ENCODE measurements at places on chromosomes 13 and 19. TPM values are rescaled to one million over a fixed set of nuclear protein-coding genes. Genes with fewer than 3 reads are reported as not detected.

The KLK15 gene
- polyA plus RNA-seq, result not detected

The GPR183 gene
- 5.0 TPM for polyA plus RNA-seq

The IZUMO2 gene
- polyA plus RNA-seq, result 0.16 TPM

The EDDM13 gene
- 0.92 TPM for polyA plus RNA-seq

The ZNF99 gene
- polyA plus RNA-seq, result 0.89 TPM

The NCAN gene
- not detected for polyA plus RNA-seq

The PRODH2 gene
- 52.3 TPM for polyA plus RNA-seq

The CLEC4G gene
- not detected for polyA plus RNA-seq

The RHPN2 gene
- 22.3 TPM for polyA plus RNA-seq

The IL11 gene
- polyA plus RNA-seq, result 1.5 TPM

The OLFM2 gene
- 22.5 TPM for polyA plus RNA-seq

The GSX1 gene
- polyA plus RNA-seq, result not detected

The KLK4 gene
- not detected for polyA plus RNA-seq

The N4BP2L1 gene
- polyA plus RNA-seq, result 25.1 TPM

- DNase-seq, result no peak
These were observed 10.3 kb downstream of the ZNF480 start for GRCh38 chr19:52307275-52307674.

GRCh38 chr13:47463726-47464125, 537.3 kb downstream of the SUCLA2 start:
- DNase-seq, result no peak

DNA sequence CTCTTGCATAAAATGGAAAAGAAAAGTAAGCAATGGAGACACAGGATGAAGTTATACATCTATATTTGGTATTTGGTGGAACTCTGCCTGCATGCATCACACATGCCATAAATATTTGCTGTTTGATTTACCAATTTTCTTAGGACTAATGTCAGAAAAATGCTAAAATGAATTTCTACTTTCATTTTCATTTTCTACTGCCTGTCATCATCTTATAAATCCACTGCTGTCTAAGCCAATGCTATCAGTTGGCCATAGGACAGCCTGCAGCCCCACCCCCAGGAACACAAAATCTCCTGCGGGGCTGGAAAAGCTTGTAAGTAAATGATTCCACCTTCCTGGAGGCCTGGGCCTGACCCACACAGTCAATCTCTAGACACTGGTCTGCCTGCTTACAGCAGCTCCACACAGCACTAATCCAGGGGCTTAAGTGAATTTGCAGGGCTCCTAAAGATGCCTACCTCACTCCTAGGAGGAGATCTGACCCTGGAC, 122.0 kb downstream of the ENOX1 start:
- DNase-seq, result no peak

DNA sequence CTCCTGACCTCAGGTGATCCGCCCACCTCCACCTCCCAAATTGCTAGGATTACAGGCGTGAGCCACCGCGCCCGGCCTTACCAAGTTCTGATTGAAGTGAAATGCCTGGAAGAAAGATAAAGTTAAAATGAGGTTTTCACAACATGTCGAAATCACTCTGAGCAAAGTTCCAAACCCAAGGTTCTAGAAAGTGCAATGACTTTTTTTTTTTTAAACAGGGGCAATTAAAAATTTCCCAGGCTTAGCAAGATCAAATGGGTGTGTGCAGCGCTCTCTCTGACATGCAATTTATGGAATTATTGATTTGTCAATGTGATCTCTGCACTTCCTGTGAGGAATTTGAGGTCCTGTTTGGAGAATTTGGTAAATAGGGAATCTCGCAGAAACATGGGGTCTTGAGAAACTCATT, 12.8 kb upstream of the MAP2K2 start:
- DNase-seq, result no peak

DNA sequence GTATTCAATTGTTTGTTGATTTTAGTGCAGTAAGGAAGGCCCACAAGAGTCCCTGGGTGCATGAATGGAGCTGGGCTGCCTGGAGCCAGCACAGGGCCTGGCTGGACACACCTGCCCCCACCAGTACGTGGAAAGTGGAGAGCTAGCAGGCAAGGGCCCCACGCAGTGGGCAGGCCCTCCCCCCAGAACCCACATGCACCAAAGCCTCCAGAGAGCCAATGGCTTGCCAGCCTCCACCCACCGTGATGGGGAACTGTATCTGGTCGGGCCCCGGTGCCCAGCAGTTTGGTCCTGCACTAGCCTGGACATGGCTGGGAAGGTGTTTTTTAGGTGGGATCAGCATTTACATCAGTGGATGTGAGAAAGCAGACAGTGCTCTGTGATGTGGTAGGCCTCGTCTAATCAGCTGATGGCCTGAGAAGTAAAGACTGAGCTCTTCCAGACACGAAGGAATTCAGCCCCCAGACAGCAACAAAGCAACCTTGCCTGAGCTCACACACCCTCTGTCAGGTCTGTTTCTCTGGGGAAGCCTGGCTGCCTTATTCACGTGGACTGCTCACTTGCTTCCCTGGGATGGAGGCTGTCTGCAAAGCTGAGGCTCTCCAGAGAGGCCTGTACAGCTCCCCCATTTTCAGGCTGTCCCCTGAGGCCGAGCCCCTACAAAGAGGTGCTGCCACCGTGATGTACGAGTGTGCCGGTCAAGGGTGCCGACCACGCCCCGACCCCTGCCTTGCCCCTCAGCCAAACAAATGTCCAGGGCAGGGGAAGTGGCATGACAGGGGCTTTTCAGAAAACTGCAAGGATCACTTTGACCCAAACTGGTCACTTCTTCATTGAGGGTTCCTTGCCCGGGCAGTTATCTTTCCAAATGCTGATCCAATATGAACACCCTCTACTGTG, 27.5 kb downstream of the RAB20 start:
- no peak for DNase-seq

- DNase-seq, result no peak
These were observed 24.2 kb downstream of the RANBP3 start for GRCh38 chr19:5953680-5954213.

- no peak for DNase-seq
These were observed 44.7 kb downstream of the VAV1 start for GRCh38 chr19:6817179-6817578.

GRCh38 chr13:105290596-105290995, 1244.9 kb downstream of the EFNB2 start:
- DNase-seq, result no peak

DNA sequence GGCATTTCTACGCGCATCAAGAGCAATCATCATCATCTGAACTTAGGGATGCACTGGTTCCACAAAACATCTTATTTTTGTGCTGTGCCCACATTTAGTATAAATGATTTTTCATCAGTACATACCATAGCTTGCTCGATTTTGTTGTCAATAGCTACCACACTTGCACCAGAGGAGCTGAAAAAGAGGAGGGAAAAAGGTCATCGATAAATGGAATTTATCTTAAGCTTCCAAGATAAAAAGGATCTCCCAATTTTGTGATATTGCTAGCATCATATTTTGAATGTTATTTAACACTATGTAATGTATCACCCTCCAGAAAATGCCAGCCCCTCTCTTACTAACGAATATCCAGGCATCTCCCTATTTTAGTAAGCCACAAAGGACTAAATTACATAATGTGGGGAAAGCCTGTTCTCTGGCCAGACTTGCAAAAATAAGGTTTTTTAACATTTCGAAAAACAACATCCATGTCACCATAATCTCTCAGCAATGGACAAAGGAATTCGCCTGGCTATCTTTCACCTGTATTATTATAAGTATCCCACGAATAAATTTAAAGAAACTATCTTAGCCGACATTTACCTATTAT, 62.4 kb downstream of the SERP2 start:
- no peak for DNase-seq

- no peak for DNase-seq
These were observed 111.3 kb upstream of the PCDH9 start for GRCh38 chr13:67341406-67341805.

DNA sequence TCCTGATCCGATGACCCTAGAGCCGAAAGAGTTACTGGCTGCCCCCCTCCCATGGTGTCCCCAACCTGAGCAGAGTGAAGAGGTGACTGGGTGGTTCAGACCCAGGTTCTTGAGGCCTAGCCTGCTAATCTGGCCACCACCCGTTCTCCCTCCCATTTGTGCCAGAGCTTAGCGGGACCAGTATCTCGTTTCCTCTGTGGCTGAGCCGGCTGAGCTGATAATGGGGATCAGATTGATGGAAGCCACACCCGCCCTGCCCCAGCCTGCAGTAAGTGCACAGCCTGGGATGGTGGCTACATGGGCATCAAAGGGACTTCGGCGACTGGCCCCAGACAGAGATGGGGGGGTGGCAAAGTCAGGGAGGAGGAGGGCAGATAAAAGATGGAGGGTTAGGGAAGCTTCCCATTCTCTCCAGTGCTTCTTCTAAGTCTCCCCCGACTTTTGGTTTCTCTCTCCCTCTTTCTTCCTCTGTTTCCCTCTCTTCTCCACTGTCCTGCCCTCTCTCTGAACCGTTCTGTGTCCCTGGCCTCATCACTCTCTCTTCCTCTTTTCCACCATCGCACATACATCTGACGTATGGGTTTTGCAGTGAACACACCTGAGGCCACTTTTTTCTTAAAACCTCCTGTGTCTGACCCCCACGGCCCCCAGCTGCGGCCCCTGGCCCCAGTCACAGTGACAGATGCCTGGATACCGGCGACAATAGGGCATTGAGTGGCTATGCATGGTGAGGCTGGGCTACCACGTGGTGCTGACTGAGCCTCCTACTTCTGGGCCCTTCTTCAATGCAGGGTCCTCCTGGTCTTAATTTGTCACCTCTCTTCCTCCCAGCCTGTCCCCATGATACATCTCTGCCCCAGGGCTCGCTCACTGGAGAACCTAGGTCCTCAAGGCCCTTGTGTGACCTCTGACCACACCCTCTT, 2.4 kb downstream of the ELAVL3 start:
- no peak for DNase-seq

- DNase-seq, result no peak
These were observed 210.8 kb upstream of the STARD13 start for GRCh38 chr13:33496336-33496735.

DNA sequence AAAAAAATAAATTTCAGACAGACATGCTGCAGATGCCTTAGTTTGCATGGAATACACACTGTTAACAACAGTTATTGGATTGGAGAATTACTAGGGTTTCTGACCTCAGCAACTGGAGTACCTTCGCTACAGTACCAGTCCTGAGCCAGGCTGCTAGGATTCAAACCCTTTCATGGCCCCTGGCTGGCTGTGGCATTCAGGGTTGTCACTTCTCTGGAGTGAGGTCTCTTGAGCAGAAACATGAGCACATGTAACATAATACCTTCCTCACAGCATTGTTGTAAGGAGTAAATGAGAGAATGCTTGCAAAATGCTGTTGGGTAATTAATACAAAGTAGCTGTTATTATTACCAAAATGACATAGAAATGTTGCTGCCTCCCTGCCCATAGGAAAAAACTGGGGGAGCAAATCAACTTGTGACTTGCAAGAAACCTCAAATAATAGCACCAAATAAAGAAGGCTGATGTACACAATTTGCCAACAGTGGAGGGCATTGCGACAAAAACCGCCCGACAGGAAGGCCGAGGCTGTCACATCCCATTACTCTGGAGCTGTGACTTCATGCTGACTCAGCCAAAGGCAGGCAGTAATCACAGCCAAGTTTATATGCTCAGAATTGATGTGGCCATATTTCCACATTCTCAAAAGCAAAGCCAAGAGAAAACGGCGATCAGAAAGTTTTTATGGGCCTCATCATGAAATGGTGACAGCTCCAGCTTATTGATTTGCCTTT, 100.4 kb downstream of the RFC3 start:
- peak; percentile 33 for DNase-seq

GRCh38 chr13:110217811-110218210, 89.1 kb downstream of the COL4A1 start:
- no peak for DNase-seq

DNA sequence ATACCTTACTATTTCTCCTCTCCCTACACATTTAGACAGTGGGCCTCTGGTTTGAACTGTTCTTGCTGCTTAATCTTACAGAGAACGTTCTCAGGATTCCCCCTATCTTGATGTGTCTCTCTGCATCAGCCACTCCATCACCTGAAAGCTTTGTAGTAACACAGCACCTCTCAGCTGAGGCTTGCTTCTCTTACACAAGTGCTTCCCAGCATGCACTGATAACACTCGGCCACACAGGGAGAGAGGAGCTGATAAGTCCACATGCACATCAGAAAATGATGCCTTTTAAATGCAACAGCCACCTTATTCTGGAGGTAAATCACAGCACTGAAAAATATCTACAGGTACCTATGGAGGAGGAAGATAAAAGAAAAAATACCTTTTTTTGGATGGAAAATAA, 192.2 kb upstream of the TSHZ3 start:
- DNase-seq, result no peak

DNA sequence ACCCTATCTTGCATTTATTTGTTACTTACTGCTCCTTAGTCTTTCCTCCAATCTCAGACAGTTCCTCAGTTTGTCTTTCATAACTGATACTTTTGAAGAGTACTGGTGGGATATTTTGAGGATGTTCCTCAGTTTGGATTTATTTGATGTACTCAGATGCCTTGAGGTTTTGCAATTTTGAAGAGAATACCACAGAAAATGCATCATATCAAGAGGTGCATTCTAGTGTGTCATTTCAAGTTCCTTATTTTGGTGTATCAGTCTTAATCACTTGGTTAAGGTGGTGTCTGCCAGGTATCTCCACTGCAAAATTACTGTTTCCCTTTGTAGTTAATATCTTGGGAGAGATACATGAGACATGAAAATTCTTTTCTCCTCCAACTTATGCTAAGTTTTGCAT, 75.1 kb downstream of the URI1 start:
- DNase-seq, result no peak

GRCh38 chr13:103386341-103386740, 320.1 kb upstream of the SLC10A2 start:
- DNase-seq, result no peak

- no peak for DNase-seq
These were observed 240.6 kb downstream of the GPC6 start for GRCh38 chr13:93467175-93467574.

DNA sequence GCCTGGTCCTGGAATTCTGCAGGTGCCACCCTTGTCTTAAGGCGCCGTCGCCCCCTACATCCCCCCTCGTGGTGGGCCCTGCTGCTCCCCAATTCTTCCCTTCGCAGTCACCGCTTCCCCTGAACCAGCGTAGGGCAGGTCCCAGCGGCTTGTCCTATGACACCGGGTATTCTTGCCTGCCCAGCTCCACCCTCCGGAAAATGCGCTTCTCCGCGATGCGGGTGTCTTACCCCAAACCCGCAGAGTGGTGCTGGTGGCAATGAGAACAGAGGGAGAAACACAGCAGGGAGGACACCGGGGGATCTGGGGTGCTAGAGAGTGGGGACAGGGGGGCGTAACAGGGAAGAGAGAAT, 9.0 kb downstream of the ZNF808 start:
- DNase-seq, result no peak

- no peak for DNase-seq
These were observed 64.2 kb downstream of the CRYL1 start for GRCh38 chr13:20461481-20461859.

GRCh38 chr13:70795484-70795883, 687.2 kb upstream of the KLHL1 start:
- DNase-seq, result no peak

GRCh38 chr13:32125221-32125689, 93.7 kb downstream of the FRY start:
- DNase-seq, result no peak

- DNase-seq, result no peak
These were observed 104.7 kb upstream of the KL start for GRCh38 chr13:32911506-32911905.

Measured in left renal cortex interstitium (tissue), 4 donors.